Activated CD8-positive, alpha-beta T cell treated with anti-CD3 and anti-CD28 coated beads, Interleukin-2, amount 10 ng/mL, durations not matched to agents 7 days and 5 days (primary cell): ENCODE measurements at places on chromosomes 1 and 21.

GRCh38 chr1:980602-981395, 1.1 kb downstream of the PERM1 start:
- no peak for DNase-seq

- DNase-seq: no peak
These were observed 183.3 kb downstream of the DHRS3 start for GRCh38 chr1:12434686-12435085.

DNA sequence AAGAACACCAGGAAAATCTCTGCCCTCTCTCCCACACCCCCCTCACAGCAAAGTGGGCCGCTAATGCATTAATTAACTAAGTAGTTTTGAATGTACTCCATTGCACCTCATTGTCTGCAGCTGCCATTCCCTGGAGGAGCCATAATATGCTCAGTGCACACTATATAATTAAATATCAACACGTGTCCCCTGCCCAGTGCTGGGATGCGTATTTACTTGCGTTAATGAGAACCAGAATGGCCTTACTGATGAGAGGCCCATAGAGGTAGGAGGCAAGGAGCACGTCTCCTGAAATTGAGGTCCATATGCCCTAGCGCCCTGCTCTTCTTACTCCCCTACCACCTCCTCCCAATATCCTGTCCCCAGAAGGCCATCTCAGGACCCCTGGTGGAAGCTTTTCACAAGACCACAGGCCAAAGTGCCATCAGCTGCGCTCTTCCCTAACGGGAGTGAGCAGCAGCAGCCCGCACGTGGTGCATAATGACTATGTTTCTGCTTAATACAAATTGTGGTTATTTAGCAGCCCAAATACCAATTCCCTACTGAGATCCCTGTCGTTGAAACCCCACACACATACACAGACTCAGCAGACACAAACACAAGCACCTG, 76.8 kb downstream of the PLXNA2 start:
- DNase-seq: no peak

DNA sequence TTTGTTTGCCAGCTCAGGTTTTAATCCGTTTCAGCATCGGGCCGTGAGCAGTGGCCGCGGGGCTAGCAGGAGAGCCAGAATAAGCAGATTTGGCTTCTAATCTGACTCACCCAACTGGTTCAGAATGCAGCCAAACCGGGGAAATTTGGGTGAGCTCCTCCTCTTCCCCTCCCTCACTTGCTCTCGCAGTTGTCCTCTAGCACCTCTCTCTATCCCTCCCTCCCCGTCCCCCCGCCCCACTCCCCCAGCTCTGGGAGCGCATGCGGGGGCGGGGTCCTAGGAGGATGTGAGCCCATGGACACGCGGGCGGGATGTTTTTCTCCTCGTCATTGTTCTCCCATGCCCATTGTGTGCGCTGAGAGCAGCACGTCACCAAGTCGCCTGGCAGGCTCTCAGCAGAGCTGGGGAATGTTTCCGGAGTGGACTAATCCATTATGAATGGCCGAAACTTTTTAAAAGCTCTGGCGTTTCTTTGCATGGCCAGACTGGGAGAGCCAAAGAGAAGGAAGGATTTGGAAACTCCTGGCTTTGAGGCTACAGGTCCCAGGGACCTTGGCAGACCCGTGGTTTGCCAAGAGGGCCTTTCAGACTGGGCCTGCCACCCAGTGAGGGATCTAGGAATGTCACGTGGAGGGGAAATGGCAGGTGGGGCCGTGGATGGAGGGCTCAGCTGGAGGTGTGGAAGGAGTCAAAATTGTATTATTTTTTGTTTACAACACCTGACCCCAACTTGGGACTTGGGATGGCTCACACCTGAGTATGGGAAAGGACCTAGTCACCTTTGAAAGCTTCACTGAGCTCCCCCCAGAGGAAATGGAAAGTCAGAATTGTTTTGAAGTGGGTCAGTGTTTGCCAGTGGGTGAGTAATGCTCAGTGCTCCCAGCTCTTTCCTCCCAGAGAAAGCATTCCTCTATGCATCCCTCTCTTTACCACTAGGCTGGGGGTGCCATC, 39.2 kb downstream of the CDK18 start:
- peak; percentile 31 for DNase-seq

- no peak for DNase-seq
These were observed 107.4 kb upstream of the EDN2 start for GRCh38 chr1:41591891-41592290.

GRCh38 chr1:50568782-50569181, 145.5 kb upstream of the DMRTA2 start:
- DNase-seq: no peak

GRCh38 chr1:12480748-12481362, 137.2 kb downstream of the DHRS3 start:
- DNase-seq: peak; percentile 49

DNA sequence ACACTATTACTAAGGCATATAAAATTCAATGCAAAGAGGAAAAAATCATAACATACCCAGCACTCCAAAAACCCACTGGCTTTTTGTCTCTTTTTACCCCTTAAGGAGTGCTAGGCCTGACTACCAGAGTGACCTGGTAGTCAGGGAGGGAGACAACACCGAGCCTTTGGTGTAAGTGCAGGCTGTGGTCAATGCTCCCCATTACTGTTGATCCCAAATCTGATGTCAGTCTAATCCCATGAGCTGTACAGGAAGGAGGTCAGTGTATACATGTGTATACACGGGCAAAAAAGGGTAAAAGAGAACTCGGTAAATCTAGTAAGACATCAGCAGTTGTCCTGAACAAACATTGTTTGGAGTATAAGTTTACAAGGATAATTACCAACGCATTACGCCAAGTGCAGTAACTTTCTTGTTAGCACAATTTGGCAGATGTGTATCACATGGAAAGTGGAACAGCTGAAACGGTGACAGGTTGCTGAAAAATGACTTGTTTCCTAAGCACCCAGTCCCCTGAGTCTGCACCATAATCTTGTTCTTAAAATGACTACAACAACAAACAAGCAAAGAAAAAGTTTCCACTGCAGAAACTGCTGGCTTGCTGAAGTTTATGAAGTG, 217.9 kb downstream of the KCNH1 start:
- DNase-seq: no peak

- no peak for DNase-seq
These were observed 16.3 kb downstream of the DPYD start for GRCh38 chr1:97904534-97904933.

DNA sequence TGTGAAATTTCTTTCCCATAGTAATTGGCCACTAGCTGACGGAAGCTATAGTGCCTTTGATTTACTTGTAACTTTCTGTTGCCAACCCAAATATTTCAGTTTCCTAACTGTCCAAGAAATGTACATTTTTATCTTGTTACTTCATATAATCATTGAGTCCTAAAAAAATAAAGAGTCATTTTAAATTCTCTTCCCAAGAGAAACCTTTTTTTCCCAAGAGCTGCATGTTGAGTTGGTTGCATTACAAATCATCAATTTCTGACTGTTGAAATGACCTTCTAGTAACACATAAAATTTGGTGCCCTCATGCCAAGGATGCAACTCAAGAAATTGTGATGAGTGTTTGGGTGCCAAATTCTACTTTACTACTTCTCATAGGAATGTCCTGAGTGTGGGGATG, 61.0 kb downstream of the HMCN1 start:
- no peak for DNase-seq

DNA sequence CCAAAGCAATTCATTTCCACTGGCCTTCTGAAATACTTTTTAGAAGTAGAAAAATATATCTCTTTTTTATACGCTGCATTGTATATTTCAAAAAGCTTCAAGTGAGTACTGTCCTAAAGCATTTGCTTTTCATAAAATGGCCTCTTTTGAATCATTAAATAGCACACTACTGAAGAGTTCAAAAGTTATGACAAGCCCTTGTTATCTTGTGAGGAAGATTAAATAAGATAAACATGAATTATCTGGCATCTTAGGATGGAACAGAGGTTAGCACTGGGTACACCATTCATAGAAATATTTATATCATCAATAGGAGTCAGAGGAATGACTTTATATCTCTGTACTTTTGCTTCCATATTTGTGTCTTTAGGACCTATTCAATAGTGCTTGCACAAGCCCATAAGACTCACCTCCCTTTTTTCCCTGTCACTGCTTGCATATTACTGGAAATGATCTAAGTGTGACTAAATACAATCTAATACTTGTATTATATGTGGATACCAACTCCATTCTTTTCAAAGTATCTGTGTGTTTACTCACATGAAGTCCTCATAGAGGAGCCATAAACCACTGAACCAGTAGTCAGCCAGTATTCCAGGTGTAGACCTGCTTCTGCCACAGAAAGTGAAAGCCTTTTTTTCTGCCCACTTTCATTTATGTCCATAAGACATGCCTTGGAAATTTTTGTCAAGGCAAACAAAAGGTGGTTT, 274.2 kb upstream of the C1orf105 start:
- no peak for DNase-seq

- DNase-seq: no peak
These were observed 186.1 kb downstream of the MATN1 start for GRCh38 chr1:30537279-30537678.

- peak; percentile 39 for DNase-seq
These were observed 75.8 kb downstream of the RHOU start for GRCh38 chr1:228810878-228811711.

GRCh38 chr1:196160066-196160795, 448.0 kb downstream of the KCNT2 start:
- no peak for DNase-seq

DNA sequence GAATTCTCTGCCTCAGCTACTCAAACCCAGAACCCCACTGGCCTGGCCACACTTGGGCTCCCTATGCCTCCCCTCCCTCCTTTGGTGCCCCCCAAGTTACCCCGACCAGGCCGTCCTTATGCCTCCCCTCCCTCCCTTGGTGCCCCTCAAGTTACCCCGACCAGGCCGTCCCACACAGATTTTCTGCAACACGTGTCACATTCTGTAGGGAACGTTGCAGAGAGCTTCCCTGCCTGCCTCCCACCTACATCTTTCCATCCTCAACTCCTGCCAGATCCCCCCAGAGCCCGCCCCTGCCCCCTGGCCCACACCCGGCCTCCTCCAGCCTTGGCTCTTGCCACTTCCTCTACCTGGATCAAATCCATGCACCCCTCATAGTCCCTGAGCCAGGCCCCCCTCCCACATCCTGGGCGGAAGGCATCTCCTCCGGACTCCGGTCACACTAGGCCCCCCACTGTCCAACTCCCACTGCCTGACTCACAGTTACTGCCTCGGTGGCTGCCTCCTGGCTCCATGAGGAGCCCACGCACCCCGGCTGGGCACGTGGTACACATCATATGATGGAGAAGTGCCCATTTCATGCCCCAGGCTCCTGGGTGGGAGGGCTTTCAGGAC, 41.2 kb downstream of the KCNAB2 start:
- no peak for DNase-seq

- DNase-seq: no peak
These were observed 12.9 kb downstream of the ATP1B1 start for GRCh38 chr1:169119405-169119804.

- no peak for DNase-seq
These were observed 114.5 kb downstream of the CRYAA start for GRCh38 chr21:43283136-43283924.

DNA sequence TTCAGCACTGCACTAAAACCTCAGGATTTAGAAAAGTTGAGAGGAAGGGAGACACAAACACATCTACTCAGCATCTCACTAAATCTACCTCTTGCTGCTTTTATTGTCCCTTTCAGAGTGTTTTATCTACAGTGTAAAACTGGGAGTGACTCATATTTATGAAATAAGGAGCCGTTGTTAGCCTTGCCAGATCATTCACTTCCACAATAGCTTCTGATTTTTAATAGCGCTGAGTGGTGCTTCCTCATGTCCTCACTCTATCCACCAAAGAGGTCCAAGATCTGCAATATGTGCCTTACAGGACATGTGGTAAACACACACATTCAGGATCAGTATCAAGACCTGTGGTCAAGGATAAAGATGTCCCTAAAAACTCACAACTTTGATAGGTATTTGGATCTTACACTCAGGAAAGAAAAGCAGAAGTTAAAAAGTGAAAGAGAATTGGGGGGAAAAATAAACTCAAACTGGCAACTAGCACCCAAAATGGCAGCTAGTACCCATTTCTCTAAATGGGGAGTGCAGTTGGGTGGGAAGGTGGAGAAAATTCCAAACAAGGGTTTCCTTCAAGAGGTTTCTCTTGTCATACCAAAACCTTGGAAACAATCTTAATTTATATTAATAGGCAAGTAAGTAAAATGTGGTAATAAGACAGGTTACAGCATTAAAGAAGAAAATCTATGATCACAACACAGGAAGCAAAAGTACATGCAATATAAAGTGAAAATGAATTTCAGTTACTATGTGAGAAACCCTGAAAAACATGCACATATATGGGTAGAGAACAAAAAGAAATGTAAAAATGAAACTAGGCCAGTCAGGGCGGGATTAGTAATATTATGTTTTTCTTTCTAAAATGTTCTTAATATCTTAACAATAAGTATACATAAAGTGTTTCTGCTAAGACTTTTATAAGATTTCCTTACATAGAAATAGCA, 15.9 kb downstream of the DUSP10 start:
- no peak for DNase-seq

DNA sequence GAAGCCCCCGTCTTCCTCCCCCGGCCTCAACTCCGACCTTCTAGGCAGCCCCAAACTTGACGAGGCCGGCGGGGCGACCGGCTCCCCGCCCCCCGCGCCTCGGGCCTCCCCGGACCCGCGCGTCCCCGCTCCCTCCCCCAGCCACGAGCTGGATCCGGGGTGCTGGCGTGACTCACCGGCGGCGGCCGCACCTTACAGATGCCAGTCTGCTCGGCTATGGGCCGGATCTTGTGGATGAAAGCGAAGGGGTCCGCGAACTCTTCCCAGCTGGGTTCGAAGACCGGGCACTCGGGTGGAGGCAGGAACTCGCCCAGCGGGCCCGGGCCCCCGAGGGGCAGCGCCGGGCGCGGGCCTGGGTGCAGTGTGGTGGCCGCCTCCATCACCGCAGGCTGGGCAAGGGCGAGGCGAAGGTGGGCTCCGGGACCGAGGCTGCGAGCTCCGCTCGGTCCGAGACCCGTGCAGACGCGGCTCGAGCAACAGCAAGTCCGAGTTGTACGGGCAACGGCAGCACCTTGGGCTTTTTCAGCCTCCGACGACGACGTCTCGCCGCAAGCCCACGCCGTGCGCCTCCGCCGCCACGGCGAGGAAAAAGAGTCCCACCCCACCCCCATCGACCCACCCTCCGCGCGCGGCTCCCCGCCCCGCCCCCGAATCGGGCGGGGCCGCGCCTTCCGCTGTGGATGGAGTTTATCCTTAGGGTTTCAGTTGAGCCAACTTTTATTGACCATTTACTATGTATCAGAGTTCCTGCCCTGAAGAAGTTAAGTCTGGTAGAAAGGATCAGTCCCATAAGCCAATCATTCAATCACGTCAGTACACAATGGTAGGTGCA, at the start of gene KDM5B:
Gene KDM5B, minus strand, starts transcription at position 496 of the 832 bp plus-strand sequence. Its CDS starts 116 bp downstream, at position 380.
- peak; percentile 72 for DNase-seq

DNA sequence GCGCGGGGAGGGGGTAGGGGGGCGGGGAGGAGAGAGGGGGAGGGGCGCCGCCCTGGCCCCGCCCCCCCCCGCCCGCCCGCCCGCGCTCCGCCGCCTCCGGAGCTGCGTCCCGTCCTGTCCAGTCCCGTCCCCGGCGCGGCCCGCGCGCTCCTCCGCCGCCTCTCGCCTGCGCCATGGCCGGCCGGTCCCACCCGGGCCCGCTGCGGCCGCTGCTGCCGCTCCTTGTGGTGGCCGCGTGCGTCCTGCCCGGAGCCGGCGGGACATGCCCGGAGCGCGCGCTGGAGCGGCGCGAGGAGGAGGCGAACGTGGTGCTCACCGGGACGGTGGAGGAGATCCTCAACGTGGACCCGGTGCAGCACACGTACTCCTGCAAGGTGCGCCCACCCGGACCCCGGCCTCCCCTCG, at the start of gene AGRN:
Gene AGRN, plus strand, starts transcription at position 121 of the 405 bp plus-strand sequence. Its CDS starts 53 bp downstream, at position 174.
- DNase-seq: no peak
